ENCODE measurements at places on chromosomes 5 and 9. TPM values are rescaled to one million over a fixed set of nuclear protein-coding genes. Genes with fewer than 3 reads are reported as not detected.

The NTNG2 gene
- total RNA-seq = 0.42 TPM

The NEUROG1 gene
- not detected for total RNA-seq

The PCDH12 gene
- total RNA-seq = 0.04 TPM

The PCDHGA9 gene
- total RNA-seq = 0.18 TPM

The GCNT4 gene
- 0.02 TPM for total RNA-seq

The GABRA1 gene
- not detected for total RNA-seq

Measured in K562 (cell line).